Stimulated activated CD4-positive, alpha-beta T cell treated with anti-CD3 and anti-CD28 coated beads, Interleukin-15, amount 100 ng/mL, for 1 hour (primary cell): ENCODE measurements at places on chromosomes 12 and 14.

DNA sequence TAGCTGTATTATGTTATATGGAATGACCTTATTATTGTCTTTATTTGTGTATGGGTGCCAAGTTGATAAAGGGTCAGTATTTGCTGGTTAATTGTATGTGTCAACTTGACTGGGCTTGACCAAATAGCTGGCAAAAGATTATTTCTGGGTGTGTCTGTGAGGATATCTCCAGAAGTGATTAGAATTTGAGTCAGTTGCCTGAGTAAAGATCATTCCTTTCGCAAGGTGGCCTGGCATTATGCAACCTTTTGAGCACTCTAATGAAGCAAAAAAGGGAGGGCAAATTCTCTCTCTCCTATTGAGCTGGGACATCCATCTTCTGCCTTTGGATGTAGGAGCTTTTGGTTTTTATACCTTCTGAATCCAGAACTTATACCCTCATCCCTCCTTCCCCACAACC is 82.2 kb downstream of the ATXN7L3B start:
- no peak for DNase-seq

- DNase-seq, result no peak
Measured at GRCh38 chr12:19130224-19131024, 891 bp downstream of the PLEKHA5 start.

DNA sequence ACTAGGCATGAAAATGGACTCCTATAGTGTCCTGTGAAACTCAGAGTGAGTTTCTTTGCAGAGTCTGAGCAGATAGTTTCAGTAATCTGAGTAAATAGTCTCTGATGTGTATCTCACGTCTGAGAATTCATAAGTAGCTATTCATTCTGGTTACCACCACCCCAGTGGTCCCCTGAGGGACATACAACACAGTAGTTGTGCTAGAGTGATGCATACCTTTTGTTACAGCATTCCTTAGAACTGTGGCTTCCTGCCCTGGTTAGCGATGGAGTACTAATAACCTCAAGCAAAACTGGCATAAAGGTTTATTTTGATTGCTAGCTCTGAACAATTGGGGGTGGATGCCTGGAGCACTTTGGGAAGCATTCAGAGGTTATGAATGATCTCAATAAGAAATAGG is 114.7 kb downstream of the DAAM1 start:
- DNase-seq, result no peak

DNA sequence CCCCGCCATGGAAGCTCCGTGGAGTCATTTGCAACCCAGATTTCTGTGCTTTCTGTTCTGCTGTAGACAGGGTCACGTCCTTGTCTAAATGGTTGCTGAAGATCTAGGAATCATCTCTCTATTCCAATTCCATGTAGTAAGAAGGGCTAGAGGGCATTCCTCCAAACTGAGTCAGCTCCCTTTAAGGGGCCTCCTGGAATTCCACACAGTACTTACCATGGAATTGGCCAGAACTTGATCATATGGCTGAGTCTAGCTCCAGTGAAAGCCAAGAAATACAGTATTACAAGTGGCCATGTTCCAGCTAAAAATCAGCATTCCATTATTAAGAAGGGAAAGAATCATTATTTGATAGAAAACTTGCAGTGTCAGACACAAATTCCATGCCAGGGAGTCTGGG is 171.9 kb downstream of the PRKCH start:
- no peak for DNase-seq

DNA sequence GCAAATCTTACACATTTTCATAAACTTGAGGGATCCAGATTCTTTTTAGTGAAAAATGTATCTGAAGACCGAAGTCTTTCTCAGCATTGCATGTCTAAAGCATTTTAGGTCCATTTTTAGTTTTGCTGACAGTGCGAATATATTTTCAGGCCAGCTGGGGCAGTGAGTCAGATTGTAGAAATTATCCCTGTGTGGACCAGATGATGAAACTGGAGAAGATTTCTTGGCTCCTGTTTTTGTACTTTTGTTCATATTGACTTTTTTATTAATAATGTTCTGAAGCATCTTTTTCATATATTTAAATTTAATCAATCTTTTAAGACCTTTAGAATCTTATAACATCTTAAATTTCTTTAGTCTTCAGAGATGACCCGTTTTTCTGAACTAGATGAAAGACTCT is 173.1 kb downstream of the FLRT2 start:
- no peak for DNase-seq

DNA sequence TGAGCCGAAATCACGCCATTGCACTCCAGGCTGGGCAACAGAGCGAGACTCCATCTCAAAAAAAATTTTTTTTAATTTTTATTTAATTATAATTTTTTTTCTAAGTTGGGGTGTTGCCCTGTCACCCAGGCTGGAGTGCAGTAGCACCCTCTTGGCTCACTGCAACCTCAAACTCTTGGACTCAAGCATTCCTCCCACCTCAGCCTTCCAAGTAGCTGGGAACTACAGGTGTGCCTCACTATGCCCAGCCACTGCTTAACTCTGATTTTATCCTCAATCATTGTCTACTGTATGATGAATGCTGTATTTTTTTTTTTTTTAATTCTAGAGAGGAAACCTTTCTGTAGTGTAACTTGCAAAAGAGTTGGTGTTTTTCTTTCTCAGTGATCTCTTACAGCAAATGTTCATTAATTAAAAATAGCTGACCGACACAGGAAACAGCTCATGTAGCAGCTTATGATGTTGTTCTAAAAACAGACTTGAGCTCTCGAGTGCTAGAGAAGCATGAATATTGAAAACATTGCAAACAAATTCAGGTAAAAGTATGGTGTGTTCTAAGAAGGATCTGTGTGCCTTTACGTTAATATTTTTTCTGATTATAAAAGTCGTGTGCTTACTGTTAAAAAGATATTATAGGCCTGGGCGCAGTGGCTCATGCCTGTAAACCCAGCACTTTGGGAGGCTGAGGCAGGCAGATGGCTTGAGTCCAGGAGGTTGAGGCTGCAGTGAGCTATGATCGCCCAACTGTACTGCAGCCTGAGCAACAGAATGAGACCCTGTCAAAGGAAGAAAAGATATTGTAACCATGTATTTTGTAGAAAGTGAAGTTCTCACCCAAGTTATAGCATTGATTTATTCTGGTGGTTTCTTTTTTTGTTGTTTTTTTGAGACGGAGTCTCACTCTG is 68.9 kb downstream of the FGD4 start:
- no peak for DNase-seq

- DNase-seq, result no peak
Measured at GRCh38 chr12:4002601-4003000, 129.4 kb upstream of the PARP11 start.

DNA sequence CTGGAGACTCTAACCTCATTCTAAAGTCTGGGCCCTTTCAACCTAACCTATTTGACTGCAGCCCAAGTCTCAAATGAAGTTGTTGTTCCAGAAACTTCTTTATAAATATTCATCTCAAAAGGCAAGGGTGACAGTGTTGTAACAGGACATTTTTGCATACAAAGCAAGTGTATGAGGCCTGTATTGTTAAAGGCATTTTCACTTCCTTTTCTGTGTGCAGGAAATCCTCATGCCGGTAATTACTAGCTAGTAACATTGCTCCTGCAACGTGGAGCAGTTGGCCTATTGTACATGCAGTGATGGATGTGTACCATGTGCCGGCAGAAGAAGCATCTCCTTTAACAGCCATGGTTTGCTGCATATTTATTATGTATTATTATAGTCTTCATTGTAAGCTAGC is 156.5 kb upstream of the RMST start:
- DNase-seq, result no peak

DNA sequence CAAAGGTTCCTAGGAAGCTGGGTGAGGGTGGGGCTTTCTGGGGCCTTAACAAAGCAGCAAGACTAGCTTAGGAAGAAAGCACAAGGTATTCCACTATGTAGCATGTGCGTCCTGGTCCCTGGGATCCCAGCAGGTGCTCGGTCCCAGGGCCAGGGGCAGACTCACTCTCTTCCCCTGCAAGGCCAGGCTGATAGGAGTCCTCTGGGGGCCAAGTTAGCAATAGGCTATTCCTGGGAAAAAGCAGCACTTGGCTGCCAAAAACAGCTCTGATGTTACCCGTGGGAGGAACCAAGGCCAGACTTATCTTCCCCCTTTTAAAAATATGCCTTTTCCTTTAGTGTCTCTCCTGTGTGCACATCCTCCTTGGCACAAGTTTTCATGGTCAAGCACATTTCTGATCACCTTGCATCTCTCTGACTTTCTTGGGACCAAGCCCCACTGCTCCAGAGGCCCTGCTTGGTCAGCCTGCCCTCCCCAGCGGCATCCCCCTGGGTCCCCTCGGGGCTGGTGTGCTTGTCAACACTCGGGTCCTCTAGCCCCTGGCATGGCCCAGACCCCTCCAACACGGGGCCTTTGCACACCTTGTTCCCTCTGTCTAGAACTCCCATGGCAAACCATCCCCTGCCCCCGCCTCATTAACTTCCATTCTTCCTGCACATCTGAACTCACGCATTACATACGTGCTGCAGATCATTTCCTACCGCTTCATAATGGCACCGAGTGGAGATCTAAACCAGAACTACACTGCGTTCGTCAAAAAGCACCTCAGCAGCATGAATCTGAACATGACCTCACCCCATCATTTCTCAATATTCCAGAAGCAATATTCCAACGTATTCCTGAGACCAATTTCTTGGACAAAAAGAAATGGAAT is 21.9 kb downstream of the CCDC92 start:
- DNase-seq, result no peak
